ACHN (cell line): ENCODE measurements at places on chromosomes 12 and 14.

- DNase-seq, result peak; percentile 81
These were observed 12.2 kb upstream of the TUBA1A start for GRCh38 chr12:49200919-49201594.

DNA sequence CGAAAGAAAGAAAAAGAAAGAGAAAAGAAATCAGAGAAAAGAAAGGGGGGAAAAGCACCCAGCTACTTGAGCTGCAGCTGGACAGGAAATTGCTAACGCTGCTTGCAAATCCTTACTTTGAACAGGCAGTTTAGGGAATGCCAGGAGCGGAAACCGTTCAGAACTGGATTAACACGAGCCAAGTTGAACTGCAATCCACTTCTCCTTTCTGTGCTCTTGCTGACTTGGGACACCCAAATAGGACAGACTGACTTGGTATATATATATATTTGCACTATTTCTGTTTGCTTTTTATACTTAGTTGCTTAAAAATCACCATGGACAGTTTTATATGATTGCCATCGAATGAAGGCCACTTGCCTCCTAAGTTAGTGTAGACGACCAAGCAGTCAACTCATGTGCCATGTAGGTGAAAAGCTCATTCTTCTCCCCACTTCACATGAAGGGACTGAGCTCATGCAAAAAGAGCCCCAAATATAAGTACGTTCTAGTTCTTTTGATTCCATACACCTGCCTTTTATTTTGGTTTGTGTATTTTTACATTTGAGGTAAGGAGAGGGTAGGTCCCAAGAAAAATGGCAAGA is 5.5 kb downstream of the DUSP6 start:
- no peak for DNase-seq

- DNase-seq, result no peak
These were observed 613 bp downstream of the SRSF9 start for GRCh38 chr12:120468821-120469449.

GRCh38 chr14:89357655-89358297 is 59.3 kb downstream of the FOXN3 start:
- no peak for DNase-seq

- peak; percentile 52 for DNase-seq
These were observed 2.6 kb downstream of the SIX4 start for GRCh38 chr14:60721326-60722106.

- no peak for DNase-seq
These were observed 10.8 kb downstream of the SMIM41 start for GRCh38 chr12:52090291-52090690.

DNA sequence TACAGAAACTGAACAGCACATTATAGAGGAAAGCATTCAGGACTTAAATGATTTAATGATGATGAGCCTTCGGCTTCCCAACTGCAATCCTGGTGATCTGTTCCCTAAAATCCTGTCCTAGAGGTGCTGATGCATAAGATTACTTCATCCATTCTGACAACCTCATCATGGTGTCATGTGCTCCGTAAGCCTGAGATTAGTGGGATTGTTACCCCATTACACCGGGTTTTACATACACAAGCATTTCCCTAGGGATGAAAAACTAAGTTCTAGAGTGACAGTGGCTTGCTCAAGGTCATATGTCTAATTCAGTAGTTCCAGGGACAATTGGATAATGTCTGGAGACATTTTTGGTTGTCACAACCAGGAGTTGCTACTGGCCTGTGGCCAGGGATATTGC is 2.5 kb upstream of the RNASE13 start:
- no peak for DNase-seq

DNA sequence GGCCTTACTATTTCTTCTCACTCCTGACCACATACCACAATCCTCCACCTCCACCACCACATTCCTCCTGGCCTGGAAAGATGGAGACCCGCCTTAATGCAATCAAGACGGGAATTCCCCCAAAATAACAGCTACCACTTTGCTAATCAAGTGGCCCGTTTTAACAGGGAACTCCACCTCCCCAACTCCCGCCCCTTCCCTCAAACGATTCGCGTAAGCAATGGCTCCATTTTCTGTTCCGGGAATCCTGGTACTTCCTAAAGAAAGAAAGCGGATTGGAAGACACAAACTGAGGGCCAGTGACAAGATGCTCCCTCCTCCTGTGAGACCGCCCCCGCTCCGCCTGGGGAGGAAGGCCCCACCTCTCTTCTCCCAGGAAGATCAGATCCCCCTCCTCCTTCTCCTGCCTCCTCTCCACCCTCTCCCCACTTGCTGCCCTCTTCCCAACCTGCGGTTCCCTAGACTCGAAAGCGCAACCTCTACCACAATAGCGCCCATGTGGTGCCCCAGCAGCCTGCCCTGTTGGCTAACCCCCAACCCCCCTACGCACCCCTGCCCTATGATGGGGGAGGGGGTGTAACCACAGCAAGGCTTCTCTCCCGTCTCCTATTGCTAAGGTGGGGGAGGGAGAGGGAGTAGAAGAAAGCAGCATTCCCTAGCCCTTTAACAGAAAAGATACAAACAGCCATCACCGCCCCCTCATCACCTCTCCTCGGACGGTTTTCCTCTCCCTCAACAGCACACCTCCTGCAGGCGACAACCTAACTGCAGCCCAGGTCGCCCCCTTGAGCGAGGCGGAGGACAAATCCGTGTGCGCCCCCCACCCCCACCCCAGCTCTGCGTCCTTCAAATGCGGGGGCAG is 777 bp downstream of the ARF3 start:
- peak; percentile 100 for DNase-seq

- peak; percentile 69 for DNase-seq
These were observed 4.8 kb downstream of the MVK start for GRCh38 chr12:109578330-109578927.

- DNase-seq, result no peak
These were observed 61.4 kb upstream of the ELK3 start for GRCh38 chr12:96132819-96133218.

GRCh38 chr12:3189282-3189681 is 112.1 kb downstream of the TSPAN9 start:
- no peak for DNase-seq

DNA sequence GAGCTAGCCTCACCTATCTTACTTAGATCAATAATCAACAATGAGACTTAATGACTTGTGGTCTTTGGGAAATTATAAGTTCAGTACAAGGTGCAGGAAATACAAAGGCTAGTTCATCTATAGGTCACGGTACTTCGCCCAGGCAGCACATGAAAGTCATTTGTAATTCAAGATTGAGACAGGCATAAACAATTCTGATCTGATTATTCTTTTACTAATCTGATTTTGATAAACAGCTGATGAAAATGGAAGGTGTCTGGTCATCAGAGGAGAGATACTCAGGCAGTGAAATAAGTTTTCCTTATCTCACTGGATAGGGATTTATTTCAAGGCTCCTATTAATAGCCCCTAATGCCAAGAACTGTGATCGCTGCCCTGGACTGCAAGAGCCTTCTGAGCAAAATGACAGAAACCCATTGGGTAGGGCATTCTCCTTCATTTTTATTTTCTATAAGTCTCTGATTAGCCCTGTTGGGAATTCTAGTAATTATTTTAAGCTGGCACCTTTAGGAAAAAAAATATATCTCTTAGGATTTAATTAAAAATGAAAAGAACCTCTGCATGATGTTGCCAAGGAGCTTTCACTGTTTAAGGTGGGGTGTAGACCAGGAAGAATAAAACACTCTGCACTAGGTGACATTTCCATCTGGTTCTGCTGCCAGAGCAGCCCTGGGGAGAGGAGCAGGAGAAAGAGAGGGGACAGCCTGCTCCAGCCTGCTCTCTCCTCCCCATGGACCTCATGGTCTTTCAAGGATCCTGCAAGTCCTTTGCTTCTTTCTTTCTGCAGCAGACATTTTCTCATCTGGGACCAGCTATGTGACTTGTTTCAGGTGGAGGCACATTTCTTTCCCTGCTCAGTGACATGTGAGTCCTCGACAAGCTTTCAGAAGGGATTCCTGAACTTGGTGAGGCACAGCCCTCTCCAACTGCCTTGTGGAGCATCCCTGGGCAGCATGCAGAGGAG is 44.8 kb downstream of the SSPN start:
- DNase-seq, result no peak

GRCh38 chr12:68641138-68641537 is 30.4 kb downstream of the RAP1B start:
- no peak for DNase-seq

DNA sequence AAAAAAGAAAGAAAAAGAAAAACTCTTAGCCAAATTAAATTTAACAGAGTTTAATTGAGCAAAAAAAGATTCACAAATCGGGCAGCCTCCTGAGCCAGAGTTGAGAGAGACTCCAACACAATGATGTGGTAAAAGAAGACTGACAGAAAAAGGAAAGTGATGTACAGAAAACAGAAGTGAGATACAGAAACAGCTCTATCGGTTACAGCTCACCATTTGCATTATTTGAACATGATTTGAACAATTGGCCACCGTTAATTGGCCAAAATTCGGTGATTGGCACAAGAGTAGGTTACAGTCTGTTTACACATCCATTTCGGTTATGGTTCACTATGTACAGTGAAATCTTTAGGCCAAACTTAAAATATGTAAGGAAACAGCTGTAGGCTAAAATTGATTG is 117.7 kb downstream of the SPTSSA start:
- DNase-seq, result no peak

GRCh38 chr12:87320724-87321123 is 708.5 kb downstream of the C12orf50 start:
- DNase-seq, result no peak

- no peak for DNase-seq
These were observed 33.2 kb upstream of the SFSWAP start for GRCh38 chr12:131677699-131678098.

GRCh38 chr14:54931598-54932340 is 29.1 kb upstream of the GCH1 start:
- DNase-seq, result no peak

GRCh38 chr14:49982501-49982951 is 89.6 kb downstream of the ARF6 start:
- DNase-seq, result peak; percentile 69

- no peak for DNase-seq
These were observed 290.7 kb downstream of the NPAS3 start for GRCh38 chr14:33229269-33229929.

DNA sequence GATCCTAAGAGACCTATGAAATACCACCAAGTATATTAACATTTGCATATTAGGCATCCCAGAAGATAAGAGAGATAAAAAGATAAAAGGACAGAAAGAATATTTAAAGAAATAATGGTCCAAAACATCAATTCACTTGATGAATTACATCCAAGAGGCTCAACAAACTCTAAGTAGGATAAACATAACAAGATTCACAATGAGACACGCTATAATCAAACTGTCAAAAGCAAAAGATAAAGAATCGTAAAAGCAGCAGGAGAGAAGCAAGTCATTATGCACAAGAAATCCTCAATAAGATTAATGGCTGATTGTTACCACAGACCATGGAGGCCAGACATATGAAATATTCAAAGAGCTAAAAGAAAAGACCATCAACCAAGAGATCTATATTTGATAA is 79.6 kb downstream of the PLCZ1 start:
- DNase-seq, result no peak

GRCh38 chr12:63985456-63985855 is 141.0 kb downstream of the SRGAP1 start:
- no peak for DNase-seq

GRCh38 chr14:71168564-71169427 is 261.5 kb downstream of the PCNX1 start:
- DNase-seq, result no peak

GRCh38 chr14:96676166-96676565 is 121.0 kb upstream of the VRK1 start:
- no peak for DNase-seq

DNA sequence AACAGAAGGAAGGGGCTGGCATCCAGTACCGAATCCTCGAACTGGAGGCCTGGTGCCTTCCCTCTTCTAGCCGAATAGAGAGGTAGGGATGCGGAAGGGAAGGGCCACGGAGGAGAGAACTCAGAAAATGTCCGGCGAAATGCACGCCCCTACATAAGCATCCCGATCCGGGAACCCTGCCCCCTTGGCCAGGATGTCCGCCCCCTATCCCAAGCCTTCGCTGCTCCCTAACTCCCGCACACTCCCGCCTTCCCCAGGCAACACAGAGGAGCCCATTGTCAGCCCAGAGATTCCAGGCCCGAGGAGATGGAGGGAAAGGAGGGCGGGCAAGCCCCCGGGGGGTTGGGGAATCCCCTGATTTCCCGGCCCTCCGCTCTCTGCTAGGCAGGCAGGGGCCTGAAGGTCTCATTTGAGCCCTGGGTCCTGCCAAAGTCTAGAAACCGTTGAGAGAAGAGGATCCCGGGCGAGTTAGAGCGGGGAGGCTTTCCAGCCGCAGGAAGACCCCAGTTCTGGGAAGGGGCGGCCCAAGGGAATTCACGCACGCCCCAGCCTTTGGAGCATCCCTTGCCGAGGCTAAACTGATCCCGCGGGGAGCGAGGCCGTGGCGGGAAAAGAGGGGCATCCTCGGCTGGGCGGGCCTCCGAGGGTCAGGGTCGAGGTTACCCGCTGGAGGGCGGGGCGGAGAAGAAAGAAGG is 569 bp upstream of the ARHGEF40 start:
- DNase-seq, result peak; percentile 25

GRCh38 chr14:100747736-100748135 is 21.0 kb downstream of the DLK1 start:
- no peak for DNase-seq

DNA sequence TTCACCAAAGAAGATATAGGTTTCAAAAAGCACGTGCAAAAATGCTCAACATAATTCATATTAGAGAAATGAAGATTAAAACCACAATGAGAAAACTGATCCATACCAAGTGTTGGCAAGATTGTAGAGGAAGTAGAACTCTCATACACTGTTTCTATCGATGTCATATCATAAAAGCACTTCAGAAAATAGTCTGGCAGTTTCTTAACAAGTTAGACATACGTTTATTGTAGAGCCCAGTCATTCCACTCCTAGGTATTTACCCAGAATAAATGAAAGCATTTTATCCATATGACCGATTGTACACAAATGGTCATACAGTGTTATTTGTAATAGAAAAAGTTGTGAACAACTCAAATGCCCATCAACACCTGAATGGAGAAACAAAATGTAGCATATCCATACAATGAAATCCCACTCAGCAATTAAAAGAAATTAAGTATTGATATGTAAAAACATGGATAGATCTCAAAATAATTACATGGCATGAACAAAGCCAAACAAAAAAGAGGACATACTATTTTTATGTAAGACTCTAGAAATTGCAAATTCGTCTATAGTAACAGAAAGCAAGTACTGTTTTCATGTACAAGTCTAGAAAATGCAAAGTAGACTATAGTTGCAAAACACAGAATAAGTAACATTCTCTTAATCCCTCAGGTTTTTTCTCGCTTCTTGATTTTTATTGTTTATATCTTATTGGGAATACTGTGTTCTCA is 41.0 kb downstream of the USP15 start:
- no peak for DNase-seq

DNA sequence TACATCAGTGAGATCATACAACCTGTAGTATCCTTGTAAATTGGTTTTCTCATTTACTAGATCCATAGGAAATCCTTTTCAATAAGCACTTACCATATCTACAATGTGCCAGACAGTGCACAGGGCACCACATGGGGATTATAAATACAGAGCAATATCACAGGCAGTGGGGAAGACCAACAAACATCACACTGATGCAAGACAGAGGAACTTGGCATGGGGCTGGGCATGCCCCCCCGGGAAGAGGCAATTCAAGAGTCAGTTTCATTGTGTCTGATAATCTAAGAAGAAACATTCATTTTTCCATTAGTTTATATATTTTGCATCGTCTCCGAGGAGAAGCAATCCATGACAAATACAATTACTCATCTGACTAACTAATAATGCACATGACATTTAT is 16.2 kb downstream of the NT5DC3 start:
- DNase-seq, result no peak

GRCh38 chr12:26068503-26068902 is 56.3 kb downstream of the BHLHE41 start:
- DNase-seq, result no peak
